ENCODE measurements at places on chromosomes 1 and 21. TPM values are rescaled to one million over a fixed set of nuclear protein-coding genes. Genes with fewer than 3 reads are reported as not detected.
A peak's percentile ranks its signal among the peaks of the same experiment; 100 is the strongest.

RAB25 gene
- 0.19 TPM for total RNA-seq

ERICH3 gene
- total RNA-seq: 0.29 TPM

DNA sequence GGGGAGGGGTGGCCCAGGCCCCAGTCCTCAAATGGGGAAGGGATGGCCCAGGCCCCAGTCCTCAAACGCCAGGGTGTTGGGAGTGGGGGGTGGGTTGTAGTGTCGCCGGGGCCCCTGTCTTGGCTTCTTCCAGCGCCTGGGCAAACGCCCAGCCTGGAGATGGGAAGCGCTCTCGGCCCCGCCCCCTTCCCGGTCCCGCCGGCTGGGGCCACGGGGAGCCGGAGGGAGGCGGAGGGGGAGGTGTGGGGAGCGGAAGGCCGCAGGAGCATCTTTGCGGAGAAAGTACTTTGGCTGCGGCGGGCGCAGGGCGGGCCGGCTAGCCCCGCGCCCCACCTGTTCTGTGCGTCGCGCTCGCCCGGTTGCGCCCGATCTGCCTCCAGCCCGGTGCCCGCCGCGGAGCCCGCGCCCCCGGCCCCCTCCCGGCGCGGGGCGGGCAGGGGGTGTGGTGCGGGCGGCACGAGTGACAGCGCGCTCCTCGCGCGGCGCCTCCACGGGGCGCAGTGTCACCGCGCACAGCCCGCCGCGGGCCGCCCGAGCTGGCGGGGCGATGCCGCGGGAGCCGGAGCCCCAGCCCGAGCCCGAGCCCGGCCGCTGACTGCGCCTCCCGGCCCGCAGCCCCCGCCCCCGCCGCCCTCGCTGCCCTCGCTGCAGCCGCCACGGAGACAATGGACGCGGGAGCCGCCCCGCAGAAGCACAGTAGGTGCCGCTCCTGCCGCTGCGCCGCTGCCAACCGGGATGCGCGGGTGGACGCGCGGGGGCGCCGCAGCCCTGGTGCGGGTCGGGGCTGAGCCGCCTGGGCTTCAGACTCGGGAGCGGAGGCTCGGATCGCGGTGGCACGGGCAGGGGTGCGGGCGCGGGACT lies 31.1 kb upstream of the PEX10 start:
- no peak for DNase-seq

USH2A gene
- total RNA-seq: 0.04 TPM

PLA2G4A gene
- total RNA-seq: 24.2 TPM

PSMG1 gene
- total RNA-seq: 204 TPM

DNA sequence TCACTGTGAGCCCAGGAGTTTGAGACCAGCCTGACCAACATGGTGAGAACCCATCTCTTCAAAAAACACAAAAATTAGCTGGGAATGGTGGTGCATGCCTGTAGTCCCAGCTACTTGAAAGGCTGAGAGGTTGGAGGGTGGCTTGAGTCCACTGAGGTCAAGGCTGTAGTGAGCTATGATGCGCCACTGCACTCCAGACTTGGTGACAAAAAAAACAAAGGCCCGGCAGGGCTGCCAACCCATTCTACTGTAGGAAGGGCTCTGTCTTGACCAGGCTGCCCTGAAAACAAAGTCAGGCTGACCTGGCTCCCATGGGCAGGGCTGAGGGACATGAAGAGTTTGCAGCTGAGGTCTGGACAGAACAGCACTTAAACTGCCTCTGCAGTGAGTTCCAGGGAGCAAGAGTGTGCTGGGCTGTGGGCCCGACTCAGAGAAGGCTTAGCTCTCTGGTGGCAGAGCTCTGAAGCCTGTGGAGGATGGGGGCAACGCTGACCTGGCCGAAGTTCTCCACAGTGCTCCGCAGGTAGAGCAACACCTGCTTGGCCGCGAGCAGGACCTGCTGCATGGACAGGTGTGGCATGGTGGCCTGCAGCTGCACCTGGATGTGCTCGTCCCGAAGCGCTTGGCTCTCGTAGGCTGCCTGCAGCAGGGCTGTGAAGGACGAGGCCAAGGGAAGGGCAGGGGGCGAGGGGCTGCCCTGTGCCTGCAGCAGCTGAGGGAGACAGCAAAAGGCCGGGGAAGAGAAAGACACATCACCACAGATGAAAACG lies 42.4 kb downstream of the URB1 start:
- no peak for DNase-seq

KRTAP13-2 gene
- total RNA-seq: not detected

GRCh38 chr1:4601941-4602340 lies 52.5 kb upstream of the AJAP1 start:
- no peak for DNase-seq

OR2T29 gene
- not detected for total RNA-seq

- no peak for DNase-seq
Observed at GRCh38 chr1:1163538-1164070, 10.1 kb upstream of the TTLL10 start.

DNA sequence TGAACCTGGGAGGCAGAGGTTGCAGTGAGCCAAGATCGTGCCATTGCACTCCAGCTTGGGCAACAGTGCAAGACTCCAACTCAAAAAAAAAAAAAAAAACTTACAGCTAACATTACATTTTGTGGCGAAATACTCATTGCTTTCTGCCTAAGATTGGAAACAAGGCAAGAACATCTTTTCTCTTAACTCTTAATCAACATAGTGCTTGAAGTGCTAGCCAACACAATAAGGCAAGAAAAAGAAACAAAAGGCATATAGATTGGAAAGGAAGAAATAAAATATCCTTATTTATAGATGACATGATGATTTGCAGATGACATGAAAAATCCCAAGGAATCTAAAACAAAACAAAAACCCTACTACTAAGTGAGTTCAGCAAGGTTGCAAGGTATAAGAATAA lies 24.6 kb upstream of the GJA9 start:
- DNase-seq: no peak

KIF17 gene
- total RNA-seq: not detected

- DNase-seq: no peak
Observed at GRCh38 chr1:71572038-71572437, 491.2 kb upstream of the ZRANB2 start.

DNA sequence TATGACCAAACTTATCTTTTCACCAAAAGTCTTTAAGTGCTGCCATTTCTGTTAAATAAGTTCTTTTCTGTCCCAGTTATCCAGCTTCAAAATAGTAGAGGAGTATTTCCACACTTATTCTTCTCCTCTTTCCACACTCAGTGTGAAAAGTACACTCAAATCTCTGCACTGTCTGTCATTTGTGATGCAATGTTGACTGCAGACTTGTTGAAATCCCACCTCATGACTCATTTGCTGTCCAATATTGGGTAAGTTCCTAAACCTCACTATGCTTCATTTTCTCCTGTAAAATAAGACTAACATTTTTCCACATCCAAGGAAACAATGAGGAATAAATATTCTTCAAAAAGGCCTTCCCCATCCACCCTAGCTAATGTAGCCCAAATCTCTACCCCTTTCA lies 17.5 kb downstream of the LRRIQ3 start:
- no peak for DNase-seq

DNA sequence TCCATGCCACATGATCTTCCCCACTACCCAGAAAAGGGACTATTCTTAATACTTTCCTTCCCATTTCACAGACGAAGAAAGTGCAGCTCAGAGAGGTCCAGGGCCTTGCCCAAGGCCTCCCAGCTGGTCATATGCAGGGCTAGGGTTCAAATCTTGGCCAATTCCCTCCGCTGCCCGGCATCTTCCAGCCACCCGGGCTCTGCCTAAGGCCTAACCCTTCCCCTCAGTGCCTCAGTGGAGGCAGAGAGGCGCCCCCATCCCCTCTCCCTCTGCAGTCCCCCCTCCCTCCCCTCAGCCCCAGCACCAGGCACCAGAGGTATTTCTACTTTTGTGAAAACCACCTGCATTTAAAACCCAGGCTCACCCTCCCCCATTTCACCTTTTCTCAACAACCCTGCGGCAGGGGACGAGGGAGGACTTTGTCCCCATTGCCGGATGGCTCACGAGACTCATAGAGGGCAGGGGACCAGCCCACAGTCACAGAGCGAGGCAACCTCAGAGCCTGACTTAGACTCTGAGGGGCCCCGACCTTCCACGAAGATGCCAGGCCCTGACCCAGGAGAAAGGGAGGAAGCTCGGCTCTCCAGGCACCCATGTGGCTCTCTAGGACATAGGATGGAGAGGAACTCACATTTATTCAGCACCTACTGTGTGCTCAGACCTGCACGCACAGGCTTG lies 12.3 kb downstream of the LAPTM5 start:
- no peak for DNase-seq

DNA sequence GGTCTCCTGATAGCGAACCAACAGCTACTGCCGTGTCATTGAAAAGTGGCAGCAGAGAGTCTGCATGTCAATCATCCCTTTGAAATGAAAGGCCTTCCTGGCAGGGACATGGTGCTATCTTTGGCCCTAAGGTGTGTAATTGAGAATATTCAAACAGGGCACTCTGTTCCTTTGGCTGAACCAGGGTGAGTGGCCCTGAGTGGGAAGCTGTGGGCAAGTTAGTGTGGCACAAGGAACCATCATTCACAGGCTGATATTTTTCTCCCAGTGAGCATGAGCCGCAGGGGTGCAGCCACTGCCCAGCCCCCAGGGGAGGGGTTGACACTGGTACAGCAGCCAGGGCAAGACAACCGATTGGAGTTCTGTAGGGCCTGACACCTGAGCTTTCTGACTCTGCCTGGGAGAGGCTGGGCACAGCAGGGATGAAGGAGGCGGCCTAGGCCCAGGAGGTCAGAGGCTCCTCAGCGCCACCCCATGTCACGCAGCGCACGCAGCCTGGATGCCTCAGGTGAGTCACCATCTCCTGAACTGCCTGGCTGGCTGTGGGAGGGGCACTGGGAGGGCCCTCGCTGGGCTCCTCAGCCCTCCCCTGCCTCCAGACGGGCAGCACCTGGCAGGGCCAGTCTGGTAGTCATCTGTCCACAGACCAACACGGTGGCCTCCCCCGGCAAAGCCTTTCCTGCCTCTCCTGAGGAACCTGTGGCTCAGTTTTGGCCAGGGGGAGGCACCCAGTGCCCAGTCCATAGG lies 13.2 kb downstream of the QSOX1 start:
- DNase-seq: peak; percentile 51

DNA sequence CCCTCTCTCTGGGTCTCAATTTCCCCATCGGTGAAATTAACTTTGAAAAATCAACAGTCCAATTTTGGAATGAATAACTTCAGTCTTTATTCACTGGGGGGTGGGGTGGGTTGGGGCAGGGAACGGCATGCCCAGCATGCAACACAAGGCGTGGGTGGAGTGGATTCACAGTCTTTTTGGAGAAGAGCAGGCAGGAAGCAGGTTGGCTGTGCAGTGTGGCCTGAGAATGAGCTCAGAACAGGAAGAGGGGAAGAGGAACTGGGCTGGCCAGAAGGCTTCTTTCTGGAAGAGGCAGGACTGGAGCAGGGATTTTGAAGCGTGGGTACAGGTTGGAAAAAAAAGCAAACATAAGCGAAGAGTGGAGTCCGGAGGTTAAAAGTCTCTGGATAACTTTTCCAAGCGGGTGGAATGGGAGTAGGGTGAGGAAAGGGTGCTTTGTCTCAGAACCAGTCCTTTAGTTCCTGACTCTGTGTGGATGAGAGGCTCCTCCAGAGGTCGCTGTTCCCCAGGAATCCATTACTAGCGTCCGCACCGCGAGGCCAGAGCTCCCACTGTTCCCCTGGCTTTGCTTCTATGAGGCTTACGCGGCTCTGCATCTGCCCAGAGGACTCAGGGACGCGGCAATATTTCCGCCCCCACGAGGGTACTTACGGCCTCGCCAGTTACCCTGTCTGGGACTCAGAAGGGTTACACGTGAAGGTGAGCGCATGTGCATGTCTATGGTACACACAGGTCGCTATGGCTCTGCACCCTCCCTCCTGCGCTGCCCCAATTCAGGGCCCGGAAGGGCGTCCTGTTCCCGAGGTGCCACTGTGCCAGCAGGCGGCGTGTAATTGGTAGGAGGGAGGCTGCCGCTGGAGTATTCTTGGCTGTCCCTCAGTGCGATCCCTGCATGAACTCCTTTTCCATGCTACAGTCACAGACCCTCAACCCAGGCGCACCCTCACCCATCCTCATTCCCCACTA lies 5.5 kb upstream of the FOXD2 start:
- peak; percentile 31 for DNase-seq

DNA sequence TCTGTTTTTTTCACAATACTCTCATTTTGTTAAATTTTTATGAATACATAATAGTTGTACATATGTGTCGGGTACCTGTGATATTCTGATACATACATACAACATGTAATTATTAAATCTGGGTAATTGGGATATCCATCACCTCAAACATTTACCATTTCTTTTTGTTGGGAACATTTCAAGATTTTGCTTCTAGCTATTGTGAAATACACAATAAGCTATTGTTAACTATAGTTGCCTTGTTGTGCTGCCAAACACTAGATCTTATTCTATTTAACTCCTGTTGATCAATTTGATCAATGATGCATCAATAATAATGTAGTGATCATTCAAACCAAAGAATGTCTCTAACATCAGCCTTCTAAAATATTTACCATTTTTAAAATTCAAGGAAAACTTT lies 234.6 kb upstream of the NR5A2 start:
- DNase-seq: no peak

OR2L3 gene
- not detected for total RNA-seq

S100A7 gene
- total RNA-seq: not detected

- DNase-seq: no peak
Observed at GRCh38 chr1:67170751-67171573, 4.7 kb downstream of the IL23R start.

DNA sequence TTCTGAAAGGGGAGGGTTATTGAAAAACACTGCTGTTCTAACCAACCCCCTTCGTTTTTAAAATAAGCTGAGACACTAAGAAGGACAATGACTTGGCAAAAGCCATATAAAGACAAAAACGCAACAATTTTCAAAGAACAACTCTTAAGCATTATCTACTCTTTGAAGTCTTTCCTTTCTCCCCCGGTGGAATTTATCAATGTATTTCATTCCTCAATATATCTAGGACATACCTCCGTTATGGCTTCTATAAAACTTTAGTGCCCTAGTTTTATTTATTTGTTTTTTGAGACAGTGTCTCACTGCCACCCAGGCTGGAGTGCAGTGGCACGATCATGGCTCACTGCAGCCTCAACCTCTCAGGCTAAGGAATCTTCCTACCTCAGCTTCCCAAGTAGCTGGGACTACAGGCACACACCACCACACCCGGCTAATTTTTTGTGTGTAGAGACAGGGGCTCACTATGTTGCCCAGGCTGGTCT lies 3.2 kb downstream of the NRDC start:
- no peak for DNase-seq

- no peak for DNase-seq
Observed at GRCh38 chr21:38244407-38244787, 12.4 kb upstream of the KCNJ15 start.

DNA sequence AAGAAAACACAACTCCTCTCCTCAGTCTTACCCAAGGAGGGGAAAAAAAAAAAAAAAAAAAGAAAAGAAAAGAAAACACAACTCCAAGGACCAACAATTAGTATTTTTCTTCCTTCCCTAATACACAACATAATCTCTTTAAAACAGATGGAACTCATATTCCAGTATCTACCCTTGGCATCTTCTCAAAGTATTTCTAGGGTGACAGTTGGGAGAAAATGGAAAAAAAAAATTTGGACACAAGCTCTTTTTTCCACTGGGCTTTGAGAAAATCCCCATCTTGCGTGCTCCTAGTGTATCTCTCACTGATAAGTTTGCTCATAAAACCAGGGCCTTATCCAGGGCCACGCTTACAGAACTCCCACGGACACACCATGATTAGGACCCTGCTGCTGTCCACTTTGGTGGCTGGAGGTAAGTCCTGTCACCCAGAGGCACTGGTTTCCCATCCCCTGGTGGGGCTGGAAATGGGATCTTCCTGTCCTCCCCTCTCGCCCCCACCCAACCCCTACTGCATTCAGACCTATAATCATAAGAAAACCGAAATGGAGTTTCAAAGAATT lies at the start of gene CELA2B:
Gene CELA2B, plus strand, starts transcription at position 353 of the 563 bp plus-strand sequence. Its CDS starts 22 bp downstream, at position 375.
- no peak for DNase-seq

All from H4 (cell line).